A375 (cell line): ENCODE measurements at places on chromosomes 3 and 15. TPM values are rescaled to one million over a fixed set of nuclear protein-coding genes. Genes with fewer than 3 reads are reported as not detected.

The CLK3 gene
- total RNA-seq: 52.9 and 65.9 TPM in 2 replicates

The SMAD6 gene
- total RNA-seq: 17.9 and 18.1 TPM in 2 replicates

The DLL4 gene
- 0.21 TPM in 1 of 2 replicates, not detected in the other for total RNA-seq

The DNAH12 gene
- total RNA-seq: under 0.01 TPM in 1 of 2 replicates, not detected in the other

The TLE3 gene
- total RNA-seq: 26.4 and 31.9 TPM in 2 replicates

The SEMA3G gene
- 1.2 and 1.8 TPM in 2 replicates for total RNA-seq

The RYR3 gene
- total RNA-seq: not detected in 2 replicates

The ARF4 gene
- 86.3 and 99.3 TPM in 2 replicates for total RNA-seq

The SNRPA1 gene
- 77.6 and 86.4 TPM in 2 replicates for total RNA-seq

The CTXN2 gene
- not detected in 2 replicates for total RNA-seq

The LRRC3B gene
- total RNA-seq: not detected in 2 replicates

The COX17 gene
- 77.0 and 102 TPM in 2 replicates for total RNA-seq

The ACKR4 gene
- total RNA-seq: 0.13 TPM in 1 of 2 replicates, not detected in the other

The TRH gene
- total RNA-seq: not detected in 2 replicates

The SPESP1 gene
- 16.2 and 20.4 TPM in 2 replicates for total RNA-seq

The RAB6B gene
- total RNA-seq: 0.41 and 1.9 TPM in 2 replicates

The ASB7 gene
- 7.6 and 16.8 TPM in 2 replicates for total RNA-seq

The SNX22 gene
- total RNA-seq: 0.88 and 1.9 TPM in 2 replicates

The HHATL gene
- not detected in 2 replicates for total RNA-seq

The LYZL4 gene
- total RNA-seq: 0.34 TPM in 1 of 2 replicates, not detected in the other
